ENCODE measurements at places on chromosomes 12 and 14.

- DNase-seq: no peak
Measured at GRCh38 chr12:67757651-67758050, 109.1 kb downstream of the DYRK2 start.

GRCh38 chr12:77104792-77105191 lies 39.4 kb upstream of the E2F7 start:
- DNase-seq: no peak

- DNase-seq: no peak
Measured at GRCh38 chr12:110813285-110813684, 33.5 kb upstream of the CCDC63 start.

- DNase-seq: no peak
Measured at GRCh38 chr12:18171571-18171970, 81.6 kb upstream of the RERGL start.

GRCh38 chr14:61811882-61812346 lies 49.7 kb downstream of the SNAPC1 start:
- no peak for DNase-seq

DNA sequence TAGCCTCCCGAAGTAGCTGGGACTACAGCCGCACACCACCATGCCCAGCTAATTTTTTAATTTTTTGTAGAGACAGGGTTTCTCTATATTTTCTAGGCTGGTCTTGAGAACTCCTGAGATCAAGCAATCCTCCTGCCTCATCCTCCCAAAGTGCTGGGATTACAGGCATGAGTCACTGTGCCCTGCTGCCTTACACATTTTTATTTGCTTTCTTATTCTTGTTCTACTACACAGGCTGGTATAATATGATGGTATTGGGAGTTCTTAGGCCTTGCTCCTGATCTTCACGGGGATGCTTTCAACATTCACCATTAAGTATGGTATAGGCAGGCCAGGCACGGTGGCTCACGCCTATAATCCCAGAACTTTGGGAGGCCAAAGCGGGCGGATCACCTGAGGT lies 21.2 kb downstream of the DGLUCY start:
- DNase-seq: no peak

DNA sequence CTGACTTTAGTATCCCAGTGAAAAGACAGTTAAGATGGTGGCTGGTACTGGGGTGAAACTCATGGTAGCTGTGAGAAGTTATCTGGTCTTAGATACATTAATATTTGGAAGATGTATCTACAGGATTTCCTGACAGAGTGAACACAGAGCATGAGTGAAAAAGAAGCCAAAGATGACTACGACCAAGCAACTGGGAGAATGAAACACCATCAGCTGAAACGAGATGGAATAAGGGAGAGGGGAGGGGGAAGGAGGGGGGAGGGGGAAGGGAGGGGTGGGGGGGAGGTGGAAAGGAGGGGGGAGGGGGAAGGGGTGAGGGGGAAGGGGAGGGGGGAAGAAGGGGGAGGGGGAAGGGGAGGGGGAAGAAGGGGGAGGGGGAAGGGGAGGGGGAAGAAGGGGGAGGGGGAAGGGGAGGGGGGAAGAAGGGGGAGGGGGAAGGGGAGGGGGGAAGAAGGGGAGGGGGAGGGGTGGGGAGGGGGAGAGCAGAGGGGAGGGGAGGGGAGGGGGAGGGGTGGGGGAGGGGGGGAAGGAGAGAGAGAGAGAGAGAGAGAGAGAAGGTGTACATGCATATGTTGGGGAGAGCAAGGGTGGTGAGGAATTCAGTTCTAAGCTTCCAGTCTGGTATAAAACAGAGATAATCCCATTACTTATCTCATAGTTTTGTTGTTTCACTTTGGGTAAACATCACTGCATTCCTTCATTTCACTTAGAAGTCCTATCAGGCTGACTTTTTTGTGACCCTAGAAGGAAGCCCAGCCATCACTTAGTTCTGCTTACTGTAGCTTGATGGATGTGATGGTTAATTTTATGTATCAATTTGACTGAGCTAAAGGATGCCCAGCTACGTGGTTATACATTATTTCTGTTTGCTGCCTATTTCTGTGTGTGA lies 73.9 kb downstream of the SPPL3 start:
- DNase-seq: no peak

DNA sequence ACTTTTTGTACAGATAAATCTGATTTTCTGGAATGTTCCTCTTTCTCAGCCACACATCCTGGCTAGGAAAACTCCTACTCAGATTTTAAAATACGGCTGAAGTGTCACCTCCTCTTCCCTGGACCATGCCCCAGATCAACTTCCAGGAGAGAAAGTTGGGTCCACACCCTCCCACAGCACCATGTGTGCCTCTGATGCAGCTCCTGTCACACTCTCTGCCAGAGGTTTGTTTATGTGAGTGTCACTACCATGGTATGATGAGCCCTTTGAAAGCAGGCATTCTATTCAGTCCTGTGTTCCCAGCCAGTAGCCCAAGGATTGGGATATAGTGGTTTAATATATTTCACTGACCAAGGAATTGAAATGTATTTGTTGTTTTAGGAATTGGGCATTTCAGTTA lies 287.2 kb upstream of the ATP2B1 start:
- no peak for DNase-seq

- no peak for DNase-seq
Measured at GRCh38 chr14:71473843-71474242, 458.4 kb upstream of the RGS6 start.

DNA sequence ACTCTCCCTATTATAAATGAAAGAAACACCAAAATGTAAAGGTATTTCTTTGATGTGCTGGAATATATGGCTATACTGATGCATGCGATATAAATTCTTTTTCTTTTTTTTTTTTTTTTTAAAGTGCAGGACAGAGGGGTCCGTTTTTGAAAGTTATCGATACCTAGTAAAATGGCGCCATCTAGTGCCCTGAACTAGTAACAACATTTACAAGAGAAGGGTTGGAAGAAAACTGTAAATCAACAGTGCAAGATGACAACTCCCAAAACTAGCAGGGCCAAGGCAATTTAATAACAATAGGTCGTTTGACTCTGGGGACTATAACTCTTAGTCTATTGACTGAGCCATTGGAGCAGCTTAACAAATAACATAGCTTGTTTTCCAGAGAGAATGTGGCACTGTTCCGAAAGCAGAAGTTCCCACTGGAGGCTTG lies 137.7 kb downstream of the SPTSSA start:
- DNase-seq: peak; percentile 29

GRCh38 chr12:4015225-4016091 lies 142.3 kb upstream of the PARP11 start:
- no peak for DNase-seq

DNA sequence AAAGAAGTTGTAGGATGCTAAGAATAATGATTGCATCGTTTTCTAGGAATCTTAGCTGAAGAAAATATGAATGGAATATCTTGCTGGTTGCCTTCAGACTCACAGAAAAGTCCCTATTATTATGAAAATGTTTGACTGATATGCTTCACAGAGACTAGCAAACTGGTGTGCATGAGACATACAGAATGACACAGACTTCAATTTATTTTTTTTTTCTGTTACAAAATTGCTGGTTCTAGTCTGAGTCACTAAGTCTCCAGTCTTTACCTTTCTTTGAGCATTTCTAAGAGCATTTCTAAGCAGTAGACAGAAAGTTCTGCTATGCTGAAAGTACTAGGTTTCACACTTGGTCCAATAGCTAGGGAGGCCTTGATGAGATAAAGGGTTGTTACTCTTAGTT lies 377.6 kb upstream of the ATP2B1 start:
- DNase-seq: no peak

DNA sequence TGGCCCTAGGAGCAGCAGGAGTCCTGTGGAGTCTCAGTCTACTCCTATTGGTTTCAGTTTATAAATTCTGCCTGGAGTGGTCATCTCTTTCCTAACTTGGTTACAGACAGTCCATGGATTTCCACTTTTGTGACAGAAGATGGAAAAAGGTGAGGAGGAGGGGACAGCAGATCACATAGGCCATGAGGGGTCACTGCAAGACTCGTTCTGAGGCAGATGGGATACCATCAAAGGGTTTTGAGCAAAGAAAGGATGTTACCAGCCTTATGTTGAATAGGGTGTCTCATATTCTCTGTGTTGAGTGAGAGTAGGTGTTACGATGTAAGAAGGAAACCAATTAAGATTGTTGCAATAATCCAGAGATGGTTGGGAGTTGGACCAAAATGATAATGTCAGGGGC lies 15.3 kb downstream of the PDE3A start:
- no peak for DNase-seq

DNA sequence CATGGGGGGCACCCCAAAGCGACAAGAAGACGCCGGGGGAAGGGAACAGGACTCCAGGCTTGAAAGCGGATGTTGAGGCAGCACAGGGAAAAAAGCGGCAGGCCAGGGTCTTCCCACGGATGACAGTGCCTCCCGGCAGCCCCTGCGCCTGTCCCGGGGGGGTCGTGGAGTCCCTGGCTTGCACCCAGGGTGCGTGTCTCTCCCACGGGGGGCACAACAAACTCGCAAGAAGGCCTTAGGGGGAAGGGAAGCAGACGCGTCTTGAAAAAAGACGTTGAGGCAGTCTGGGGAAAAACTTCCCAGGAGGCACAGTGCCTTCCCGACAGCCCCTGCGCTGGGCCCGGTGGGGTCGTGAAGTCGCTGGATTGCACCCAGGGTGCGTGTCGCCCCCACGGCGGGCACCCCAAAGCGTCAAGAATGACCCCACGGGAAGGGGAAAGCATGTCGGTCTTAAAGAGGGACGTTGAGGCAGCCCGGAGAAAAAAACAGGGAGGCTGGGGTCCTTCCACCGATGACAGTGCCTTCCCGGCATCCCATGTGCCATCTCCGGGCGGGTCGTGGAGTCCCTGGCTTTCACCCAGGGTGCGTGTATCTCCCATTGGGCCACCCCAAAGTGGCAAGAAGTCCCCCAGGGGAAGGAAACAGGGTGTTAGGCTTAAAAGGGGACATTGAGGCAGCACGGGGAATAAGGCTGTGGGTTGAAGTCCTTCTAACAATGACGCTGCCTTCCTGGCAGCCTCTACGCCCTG lies 159.9 kb upstream of the ALG10B start:
- DNase-seq: no peak

DNA sequence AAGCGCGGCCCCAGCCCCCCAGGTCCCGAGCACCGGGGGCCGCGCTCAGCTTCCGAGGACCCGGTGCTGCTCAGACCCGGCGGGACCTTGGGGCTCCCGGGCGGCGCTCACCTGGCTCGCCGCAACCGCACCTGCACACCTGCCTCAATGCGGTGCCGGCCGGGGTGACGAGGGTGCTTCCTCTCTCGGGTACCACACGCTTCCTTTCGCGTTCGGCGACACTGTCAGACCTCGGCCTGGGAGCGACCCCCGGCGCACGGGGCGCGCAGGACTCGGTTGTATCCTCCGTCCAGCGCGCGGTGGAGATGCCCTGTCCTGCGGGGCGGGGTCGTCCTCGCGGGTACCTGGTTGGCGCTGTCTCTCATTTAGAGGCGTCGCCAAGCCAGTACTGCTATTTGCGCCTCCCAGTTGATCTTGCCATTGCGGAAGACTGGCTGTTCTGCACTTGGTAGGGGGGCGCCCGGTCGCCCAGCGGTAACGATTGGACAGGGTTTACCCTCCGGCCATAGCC lies 718 bp downstream of the PACS2 start:
- no peak for DNase-seq

GRCh38 chr12:53561590-53561953 lies 54.3 kb upstream of the NPFF start:
- DNase-seq: no peak

DNA sequence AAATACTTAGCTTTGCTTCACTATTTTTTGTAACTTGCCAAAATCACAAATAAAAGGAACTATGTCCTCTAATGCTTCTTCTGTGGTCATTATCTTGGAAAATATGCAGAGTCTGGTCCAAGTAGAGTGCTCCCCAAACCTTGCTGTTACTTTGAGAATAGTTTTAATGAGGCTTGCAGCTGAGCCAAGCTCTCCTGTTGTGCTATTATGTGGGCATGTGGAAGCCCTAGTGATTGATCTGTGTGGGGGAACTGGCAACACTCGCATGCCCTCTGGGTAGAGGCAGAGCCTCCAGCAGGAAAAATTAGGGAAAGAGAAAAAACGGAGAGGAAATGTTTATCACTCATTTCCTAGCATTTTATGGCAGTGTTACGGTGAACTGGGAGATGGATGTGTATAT lies 473.1 kb downstream of the EGLN3 start:
- DNase-seq: peak; percentile 63

DNA sequence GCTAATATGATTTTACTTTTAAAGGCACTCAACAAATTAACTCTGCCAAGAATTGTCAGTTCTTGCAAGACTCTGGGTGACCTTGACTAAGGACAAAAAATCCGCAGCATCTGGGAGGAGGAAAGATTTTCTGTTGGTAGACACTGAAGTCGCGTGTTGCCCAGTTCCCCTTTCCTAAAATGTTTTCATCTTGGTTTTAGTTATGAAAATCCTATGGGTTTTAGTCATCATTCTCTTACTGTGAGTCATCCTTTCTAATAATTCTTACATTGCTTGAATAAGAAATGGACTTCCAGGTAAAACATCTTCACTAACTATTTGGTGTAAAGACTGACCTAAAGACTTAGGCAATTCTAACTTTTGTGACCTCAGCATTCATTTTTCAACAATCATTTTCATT lies 9.1 kb downstream of the GSG1 start:
- DNase-seq: no peak

- no peak for DNase-seq
Measured at GRCh38 chr14:91373591-91374254, 43.9 kb downstream of the CCDC88C start.

GRCh38 chr12:89217472-89217871 lies 134.8 kb downstream of the DUSP6 start:
- DNase-seq: no peak

DNA sequence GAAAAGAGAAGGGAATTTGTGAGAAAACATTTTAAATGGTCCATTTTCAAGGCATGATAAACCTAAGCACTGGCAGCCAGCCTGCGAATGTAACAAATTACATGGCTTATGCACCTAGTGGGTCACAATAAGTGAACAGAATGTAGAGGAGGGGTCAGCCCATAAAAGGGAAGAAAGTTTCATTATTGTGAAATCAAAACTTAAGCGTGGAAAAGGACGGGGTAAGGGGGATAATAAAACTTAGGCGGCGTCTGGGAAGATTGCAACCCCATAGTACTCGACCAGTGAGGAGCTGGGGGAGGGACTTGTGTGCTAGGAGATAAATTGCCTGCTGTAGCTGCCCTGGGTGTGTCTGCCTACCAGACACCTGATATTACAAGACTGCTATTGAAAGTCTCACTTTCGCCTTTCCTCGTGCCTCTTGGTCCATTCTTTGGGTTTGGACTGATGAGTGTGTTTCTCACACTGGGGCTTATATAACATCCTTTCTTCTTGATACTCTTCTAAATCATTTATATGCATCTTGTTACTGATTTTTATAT lies 40.6 kb downstream of the ZDHHC17 start:
- DNase-seq: no peak

DNA sequence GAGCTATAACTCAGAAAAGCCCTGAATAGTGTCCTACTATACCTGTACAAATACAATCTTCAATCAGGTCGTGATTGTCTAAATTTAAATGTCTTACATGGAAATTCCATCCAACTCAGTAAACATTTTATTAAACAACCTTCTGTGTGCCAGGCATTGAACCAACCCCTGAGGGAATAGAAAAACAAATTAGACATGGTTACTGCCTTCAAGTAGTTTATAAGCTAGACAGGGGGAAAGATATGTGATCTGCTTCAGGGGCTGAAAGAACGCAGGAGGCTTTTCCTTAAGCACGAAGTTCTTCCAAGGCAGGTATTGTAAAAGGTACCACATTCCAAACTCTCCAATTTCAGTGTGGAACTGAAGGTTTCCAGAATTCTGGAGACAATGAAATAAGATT lies 39.7 kb upstream of the STAB2 start:
- DNase-seq: no peak

- no peak for DNase-seq
Measured at GRCh38 chr12:123442774-123443173, 6.3 kb upstream of the RILPL2 start.

GRCh38 chr14:50006141-50006540 lies 110.2 kb downstream of the VCPKMT start:
- no peak for DNase-seq

All from midbrain (tissue), 1 donor.